ENCODE measurements at places on chromosomes 12 and 14.

GRCh38 chr12:130162267-130162666 lies at the start of gene FZD10:
TSS of gene FZD10 (plus strand) at chr12:130162464. CDS start at chr12:130162943, 479 bp downstream.
- DNase-seq = no peak

DNA sequence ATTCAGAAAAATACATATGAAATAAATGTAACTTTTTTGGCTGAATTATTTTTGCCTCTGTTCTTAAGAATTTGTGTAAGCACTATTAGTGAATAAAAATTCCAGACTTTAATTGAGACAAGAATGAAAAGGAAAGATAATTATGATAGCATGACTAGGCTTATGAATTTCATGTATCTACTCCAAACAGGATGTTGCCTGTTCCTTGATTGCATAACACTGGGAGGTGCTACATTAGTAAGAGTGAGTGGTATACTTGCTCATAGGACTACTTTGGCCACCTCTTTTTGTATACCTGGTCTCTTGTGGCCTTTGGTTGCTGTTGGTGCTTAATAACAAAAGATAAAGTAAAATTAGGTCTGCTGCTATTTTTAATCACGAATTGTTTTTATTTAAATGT lies 112.8 kb downstream of the NAV3 start:
- DNase-seq = no peak

DNA sequence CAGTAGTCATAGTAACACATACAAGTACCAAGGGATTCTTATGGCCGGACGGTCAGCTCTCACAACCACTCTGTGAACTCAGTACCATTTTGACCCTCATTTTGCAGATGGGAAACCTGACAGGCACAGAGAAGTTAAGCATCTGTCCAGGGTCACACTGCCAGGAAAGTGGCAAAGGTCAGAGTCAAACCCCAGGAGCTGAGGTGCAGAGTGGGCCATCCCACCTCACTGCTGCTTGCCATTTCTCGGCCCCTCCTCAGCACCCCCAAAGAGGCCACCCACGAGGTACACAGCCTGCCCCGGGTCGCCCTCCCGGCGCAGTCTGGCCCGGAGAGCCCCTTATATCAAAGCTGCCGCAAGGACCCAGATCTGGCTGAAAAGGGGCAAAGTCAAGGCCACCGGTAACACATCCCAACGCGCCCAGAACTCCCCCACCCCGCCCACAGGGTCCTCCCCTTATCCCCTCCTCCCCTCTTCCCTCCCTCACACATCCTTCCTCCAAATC lies 1.7 kb downstream of the NCOR2 start:
- DNase-seq = no peak

GRCh38 chr12:123142518-123142840 lies 8.4 kb downstream of the PITPNM2 start:
- no peak for DNase-seq

Data from smooth muscle cell of the brain vasculature (primary cell).